ENCODE measurements at places on chromosomes 5 and 9.
A peak's percentile ranks its signal among the peaks of the same experiment; 100 is the strongest.

DNA sequence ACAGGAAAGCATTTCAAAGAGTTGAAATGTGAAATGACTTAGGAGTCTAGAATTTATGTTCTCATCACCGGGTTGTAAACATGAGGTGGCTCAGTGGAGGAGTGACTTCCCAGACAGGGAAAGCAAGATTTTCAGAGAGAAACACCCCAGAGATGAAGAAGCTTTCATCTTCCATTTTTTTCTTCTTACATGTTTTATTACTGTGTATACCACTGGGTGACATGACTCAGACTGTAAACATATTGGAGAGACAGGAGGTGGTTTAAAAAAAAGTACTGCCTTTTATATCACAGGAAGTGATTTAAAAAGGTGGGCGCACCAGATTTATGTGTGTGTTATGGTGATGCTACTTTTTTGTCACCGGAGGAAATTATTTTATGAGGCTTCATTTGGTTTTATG lies 209.1 kb upstream of the TUT7 start:
- no peak for DNase-seq

GRCh38 chr9:101083448-101084202 lies 55.1 kb downstream of the PLPPR1 start:
- DNase-seq: no peak

DNA sequence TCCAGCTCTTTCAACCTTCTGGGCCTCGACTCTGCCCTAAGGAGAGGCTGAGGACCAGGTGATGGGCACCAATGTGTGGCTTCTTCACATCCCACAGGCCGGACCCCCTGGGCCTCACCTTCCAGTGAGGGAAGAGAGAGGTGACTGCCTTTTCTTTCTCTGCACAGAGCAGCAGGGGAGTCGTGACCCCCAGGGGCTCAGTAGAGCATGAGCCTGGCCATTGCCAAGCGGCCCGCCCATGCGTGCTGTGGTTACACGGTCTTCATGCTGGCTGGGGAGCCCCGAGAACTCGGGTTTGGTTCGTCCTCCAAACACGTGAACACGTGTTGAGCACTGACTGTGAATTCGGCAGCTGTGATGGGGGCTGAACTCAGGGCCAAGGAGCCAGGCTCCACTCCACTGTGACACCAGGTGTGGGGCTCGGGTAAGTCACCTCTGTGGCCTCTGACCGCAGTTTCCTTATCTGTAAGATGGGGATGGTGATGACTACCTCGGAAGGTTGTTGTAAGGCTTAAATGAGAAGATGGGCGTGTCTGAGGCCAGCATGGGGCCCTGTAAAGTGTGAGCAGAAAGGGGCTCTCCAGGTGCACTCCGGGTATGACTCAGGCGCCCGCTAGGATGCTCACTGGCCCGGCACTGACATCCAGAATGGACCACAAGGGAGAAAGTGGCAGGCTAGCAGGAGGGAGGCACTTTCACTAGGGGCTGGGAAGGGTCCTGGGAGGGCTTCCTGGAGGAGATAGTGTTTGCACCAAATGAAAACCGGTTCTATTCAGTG lies 13.4 kb upstream of the GRHPR start:
- DNase-seq: peak; percentile 55

DNA sequence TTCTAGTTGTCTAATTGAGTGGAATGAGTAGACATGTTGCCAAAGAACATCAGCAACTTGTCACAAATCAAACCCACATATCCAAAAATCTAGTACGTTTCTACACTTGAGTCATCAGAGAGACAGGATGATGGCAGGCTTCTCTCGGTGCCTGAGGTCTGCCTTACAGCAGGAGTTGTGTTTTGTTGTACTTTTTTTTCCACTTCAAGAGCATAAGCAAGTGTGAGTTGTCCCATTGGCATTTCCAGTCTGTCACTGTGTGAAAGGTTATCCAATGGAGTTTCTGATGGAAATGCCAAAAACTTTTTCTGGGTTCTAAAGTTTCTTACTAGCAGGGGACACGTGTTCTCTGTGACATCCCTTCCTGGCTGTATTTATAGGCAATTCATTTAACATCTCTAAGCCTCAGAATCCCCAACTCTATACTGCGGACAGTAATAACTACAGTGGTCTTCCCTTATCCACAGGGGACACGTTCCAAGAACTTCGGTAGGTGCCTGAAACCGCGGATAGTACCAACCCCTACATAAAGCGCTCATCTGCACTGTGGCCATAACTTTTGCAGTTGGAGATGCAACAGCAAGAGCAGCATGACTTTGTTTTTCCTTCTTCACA lies 246.5 kb downstream of the SYK start:
- DNase-seq: no peak

DNA sequence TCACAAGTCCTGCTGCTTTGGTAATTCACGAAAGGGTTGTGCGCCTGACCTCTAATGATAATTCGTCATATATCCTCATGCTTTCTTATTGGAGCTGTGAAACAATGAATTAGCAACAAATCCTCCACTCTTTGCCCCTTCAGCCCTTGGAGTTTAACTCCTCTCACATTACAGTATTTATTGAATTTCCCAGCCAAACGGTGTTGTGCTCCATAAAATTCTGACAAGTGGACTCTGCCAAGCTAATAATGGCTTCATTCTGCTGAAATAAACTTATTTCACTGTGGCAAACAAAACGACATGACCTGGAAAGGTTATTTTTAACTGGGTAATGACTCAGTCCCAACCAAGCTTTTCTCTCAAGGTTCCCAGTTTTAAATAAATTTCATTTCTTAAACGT lies 984.4 kb upstream of the DMAC1 start:
- no peak for DNase-seq

- no peak for DNase-seq
These were observed 305.5 kb upstream of the SEMA6A start for GRCh38 chr5:116880150-116880549.

GRCh38 chr9:2743937-2744529 lies 26.7 kb downstream of the KCNV2 start:
- no peak for DNase-seq

- no peak for DNase-seq
These were observed 2.0 kb downstream of the PIK3R1 start for GRCh38 chr5:68217528-68217927.

- DNase-seq: no peak
These were observed 60.5 kb downstream of the GLDC start for GRCh38 chr9:6584881-6585597.

DNA sequence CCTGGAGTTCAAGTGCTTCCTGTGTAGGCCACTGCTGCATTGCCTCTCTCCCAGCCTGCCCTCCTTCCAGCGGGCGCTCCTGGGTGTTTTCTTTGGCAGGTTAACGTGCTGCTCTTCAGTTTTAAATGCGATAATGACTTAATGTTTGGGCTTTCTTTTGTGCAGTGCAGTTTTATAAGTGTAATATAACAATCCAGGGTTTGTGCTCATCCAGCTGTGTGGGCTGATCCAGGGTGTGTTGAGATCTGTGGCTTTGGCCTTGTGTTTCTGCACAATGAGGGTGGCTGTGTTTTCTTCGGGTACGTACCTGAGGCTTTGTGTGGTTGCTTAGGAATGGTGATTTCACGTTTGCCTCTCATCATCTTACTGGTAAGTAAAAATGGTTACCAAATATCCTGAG lies 50.6 kb downstream of the PCSK5 start:
- no peak for DNase-seq

DNA sequence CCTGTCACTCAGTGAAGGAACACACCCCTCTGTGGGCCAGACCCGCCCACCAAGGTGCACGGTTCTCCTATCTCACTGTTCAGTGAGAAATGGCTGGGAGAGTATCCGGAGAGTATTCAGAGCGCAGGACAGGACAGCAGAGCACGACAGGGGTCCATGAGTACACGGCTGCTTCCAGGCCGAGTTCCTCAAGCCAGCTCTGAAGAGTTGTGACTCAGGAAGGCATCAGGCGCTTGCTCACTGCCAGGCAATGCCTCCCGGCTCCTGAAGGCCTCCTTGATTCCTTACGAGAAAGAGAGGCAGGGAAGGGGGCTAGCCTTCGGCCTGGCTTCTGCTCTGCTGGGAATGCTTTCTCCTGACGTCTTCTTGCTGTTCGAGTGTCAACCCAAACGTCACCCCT lies 132.1 kb upstream of the PPP1R26 start:
- no peak for DNase-seq

DNA sequence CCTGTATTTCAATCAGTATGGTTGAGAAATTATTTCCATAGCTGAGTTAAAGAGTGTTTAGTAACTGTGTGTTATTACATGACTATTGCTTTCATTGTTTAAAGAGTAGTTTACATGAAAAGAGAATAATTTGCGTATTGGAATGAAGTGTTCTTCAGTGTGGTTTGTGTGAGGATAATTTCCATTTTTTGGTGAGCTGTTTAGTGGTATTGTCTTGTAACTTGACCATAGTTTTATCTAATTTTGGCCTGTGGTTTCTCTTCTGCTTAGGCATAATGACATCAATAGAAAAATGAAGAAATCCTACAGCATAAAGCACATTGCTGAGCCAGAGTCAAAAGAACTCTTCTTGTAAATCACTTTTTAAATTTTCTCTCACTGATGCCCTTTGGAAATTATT lies 151.2 kb downstream of the SNCAIP start:
- DNase-seq: no peak

GRCh38 chr5:67265951-67266350 lies 69.4 kb upstream of the CD180 start:
- no peak for DNase-seq

DNA sequence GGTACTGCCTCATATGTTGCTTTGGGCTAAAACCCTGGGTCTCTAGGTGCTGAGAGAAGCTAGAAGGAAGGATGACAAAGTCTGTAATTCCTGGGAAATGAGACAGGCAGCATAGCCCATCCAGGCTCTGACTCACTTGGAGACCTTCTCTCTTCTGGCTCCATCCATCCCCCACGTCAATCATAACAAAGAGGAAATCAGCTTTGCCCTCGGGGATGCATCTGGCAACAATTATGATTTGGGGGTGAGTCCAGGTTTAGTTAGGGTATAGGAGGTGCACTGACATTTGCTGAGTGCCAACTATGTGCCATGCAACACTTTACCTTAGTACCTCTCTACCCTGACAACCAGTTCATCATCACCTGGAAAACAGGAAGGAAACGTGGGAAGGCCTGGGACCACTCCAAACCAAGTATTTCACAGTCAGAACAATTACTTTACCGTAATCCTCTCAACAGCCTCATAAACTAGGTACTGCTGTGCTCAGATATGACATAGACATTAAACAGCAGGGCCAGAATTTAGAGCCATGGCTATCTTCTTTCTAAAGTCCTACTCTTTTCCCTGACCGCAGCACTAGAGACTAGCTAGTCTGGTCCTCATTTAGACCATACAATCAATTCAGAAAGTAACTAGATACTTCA lies 39.1 kb upstream of the GZMA start:
- DNase-seq: no peak

- no peak for DNase-seq
These were observed 5.3 kb downstream of the NSA2 start for GRCh38 chr5:74772359-74772758.

GRCh38 chr9:128001779-128002298 lies 21.1 kb upstream of the EEIG1 start:
- no peak for DNase-seq

- DNase-seq: no peak
These were observed 63.3 kb upstream of the GRAMD2B start for GRCh38 chr5:126359884-126360283.

GRCh38 chr9:125549039-125549438 lies 158.0 kb downstream of the MAPKAP1 start:
- no peak for DNase-seq

GRCh38 chr9:83623679-83624076 lies 735 bp downstream of the IDNK start:
- no peak for DNase-seq

DNA sequence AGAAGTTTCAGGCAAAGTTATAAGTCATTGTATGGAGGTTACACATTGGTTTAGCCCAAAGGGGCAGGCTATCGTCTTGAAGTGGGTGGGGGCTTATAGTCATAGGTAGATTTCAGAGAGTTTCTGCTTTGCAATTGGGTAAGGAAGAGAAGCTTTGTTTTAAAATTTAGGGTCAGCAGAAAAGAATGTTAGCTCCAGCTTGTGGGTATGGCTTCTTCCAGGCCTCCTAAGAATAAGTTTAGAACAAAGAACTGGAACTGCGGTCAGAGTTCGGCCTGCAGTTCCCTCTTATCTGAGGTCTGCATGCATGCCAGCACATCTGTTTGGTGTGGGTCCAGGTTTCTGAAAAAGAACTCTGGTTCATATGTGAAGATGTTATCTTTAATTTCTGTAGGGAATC lies 96.1 kb downstream of the CYFIP2 start:
- DNase-seq: no peak

DNA sequence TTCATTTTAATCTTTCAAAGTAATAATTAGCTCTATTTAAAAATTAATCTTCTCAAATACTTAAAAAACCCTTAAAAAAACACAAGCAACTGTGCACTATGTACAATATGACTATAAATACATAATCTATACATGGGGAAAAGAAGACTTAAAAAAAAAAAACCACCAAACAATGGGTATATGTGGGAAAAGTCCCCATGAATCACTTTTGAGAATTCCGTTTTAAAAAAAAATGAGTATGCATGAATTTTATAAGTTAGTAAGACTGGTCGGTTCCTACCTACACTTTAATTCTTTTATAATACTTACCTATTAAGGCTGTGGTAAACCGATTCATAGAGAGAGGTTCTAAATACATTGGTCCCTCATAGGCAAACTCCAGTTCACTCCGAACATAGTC lies 27.7 kb downstream of the RNF145 start:
- DNase-seq: no peak

Measured in stimulated activated CD4-positive, alpha-beta T cell treated with anti-CD3 and anti-CD28 coated beads, TNF-alpha, amount 100 ng/mL, for 24 hours (primary cell).